ENCODE measurements at places on chromosomes 1 and 21.
A peak's percentile ranks its signal among the peaks of the same experiment; 100 is the strongest.

DNA sequence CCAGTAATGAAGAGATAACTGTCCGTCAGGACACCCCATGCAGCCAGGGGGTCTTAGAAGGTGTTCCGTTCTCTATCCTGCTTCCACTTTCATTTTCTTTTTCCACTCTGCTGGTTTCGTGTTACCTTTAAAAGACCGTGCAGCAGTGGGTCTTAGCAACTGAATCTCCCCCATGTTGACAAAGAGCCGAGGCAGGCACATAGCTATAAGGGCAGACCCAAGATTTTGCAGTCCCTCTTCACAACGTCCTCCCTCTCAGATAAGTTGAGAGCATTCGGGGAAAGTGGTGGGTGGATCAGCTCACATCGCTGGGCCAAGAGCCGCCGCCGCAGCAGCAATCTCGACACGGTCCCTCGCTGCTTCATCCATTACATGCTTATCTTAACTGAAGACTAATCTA lies 355.5 kb downstream of the LMO4 start:
- peak; percentile 16 for DNase-seq

DNA sequence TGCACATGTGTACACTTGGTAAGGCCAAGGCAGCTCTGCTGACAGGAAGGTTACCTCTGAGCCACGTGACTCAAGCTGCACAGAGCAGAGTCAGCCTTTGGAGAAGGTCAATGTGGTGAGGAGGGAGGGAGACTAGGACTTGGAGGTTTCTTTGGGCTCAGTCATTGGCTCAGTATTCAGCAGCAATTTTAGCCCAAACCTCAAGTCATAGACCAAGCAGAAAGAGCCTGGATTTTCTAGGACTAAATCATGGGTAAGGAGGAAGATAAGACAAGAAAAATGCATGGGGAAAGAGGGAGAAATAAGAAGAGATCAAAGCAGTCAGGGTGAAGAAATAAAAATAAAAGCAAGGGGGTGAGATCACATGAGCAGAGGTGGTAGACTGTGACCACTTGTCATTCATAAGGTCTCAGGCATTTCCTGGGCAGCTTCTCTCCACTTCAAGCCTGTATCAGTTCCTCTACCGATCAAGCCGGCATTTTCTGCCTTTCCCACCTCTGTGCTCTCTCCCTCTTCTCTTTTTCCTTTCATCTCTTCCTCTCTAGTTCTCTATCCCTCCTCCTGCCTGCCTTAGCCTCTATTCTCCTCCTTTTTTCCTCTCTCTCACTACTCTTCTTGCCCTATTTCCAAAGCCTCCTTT lies 51.7 kb upstream of the DUSP10 start:
- DNase-seq: no peak

DNA sequence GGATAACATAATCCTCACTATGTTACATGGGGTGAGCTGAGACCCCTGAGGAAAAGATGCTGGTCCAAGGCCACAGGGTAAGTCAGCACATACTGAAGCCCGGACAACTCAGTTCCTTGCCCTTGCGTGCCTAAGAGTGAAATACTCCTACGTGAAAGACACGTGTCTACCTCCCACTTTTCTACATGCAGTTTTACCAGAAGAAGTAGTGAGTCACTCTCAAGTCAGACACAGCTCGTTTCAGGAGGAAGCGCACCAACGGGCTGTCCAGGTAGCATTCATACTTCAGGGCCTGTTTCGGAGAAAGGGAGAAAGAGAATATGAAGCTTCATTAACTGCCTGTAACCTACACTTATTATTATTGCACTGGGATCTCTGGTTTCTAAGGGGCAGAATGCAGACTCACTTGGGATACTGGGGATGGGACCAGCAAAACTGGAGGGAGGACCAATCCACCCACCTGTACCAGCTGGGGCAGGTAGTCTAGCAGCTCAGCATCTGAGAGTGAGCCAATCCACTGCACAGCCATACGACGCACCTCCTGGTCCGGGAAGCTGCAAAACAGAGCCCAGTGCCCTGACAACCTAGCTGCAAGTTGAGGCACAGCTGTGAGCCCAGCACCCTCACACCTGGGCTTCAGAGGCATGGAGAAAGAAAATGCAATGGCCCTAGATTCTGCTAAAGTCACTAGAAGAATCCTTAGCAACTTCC lies 32.4 kb upstream of the PPP1R15B start:
- no peak for DNase-seq

DNA sequence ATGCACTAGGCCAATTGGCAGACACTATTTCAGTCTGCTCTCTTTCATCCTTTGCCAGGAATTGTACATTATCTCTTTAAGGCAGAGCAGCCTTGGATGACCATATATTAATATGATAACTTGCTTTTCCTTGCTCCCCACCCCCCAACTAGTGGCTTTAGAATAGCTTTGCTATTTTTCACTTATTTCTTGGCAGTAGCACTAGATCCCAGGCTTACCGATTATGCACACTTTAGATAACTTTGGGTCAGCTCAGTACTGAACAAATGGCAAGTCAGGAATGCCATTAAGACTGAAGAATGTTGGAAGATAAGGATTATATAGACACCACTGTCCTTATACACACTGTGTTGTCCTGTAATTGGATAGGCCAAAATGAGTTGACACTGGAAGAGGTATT lies 146.4 kb downstream of the FGGY start:
- DNase-seq: no peak

DNA sequence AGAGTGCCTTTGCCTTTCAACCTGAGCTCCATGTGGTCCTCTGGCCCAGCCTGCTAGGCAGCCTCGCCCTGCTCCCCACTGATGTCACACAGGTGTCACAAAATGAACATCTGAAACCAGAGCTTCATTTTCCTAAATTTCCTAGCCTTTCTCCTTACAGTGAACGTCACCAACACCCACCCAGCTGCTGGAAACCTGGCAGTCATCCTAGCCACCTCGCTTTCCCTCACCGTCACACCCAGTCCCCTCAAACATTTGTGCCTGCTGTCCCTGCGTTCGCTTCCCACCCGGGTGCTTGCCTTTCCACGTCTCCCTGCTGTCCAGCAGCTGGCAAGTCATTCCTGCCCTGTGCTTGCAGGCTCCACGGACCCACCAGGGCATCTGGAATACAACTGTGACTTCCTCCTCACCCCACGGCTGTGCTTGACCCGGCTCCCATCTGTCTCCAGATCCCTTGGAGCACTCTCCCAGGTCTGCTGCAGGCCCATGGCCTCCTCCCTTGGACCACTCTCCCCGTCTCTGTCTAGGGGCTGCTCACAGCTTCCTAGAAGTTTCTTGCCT lies 23.5 kb downstream of the ADARB1 start:
- DNase-seq: no peak

DNA sequence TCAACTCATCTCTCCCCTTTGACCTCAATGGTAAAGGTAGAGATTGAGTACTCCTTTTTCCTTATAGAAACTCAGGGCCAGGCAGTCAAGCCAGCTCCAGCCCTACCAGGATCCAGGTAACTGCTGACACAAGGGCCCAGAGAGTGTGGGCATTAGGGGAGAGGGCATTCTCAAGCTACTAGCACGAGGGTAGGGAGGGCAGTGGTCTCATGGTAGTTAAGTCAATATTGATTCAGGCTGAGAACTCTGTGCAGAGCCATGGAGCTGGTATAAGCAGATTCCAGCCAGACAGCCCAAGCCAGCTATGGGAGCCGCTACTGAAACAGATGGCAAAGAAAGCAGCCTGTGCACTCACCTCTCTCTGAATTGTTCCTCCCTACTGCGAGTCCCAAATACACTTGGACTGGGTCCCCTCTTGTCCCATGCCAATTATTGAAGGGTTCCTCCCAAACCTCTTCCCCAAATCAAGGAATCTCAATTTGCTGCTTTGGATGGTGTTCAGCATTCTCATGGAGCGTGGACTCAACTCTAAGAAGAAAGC lies 2.8 kb downstream of the PI4KB start:
- no peak for DNase-seq

DNA sequence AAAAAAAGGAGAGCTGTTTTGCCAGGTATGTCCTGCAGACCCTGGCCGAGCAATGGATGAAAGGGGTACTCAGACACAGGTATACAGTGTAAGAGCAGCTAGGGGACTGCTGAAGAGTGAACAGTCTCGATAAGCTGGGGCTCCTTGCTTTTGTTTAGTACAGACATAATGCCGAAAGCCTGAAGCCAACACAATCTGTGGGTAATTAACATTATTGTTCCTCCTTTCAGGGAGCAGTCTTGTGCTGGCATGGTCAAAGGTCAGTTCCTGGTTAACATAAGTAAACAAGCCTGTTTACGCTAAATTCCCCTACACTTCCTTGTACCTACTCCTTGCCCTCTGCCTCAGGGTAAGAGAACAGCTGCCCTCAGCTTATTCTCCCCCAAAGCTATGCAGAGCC lies 272.3 kb upstream of the ST6GALNAC5 start:
- DNase-seq: no peak

- no peak for DNase-seq
These were observed 637 bp downstream of the NHLH1 start for GRCh38 chr1:160367516-160367900.

DNA sequence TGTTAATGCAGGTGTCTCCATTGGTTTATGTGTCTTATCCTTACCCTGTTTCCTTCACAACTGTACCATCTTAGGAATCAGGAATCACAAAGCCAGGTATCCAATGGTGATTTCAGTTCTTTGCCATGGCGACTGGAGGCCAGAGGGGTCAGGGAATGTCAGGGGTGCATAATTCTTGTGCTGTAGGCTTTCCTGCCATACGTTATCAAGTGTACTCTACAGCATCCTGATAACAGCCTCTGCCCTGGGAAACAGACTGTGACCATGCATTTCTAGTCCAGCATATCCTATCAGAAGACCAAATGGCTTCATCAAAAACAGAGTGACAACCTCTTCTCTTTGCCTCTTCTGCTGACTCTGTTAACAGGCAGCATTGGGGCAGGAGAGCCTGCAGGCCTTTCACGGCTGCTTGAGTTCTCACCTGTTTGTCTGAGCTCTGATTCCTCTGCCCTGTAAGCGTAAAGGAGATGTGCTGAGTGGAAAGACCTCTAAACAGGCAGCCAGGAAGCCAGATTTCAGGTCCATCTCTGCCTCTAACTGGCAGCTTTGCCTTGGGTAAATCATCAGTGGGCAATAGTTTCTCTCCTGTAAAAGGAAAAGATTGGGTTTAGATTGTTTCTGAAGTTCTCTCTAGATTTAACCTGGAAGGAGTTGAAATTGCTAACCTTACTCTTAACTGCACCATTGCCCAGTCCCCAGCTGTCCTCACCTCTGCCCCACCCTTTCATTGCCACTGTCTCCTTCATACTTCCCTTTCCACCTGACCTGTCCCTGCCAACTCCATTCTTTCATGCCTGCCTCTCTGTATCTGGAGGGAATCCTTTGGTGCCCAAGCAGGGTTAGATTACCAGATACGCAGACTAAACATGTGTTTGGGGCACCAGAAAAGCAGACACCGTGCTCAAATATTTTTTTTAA lies 80.2 kb downstream of the LRRC8D start:
- no peak for DNase-seq

- DNase-seq: no peak
These were observed 388.4 kb downstream of the DISC1 start for GRCh38 chr1:232014941-232015340.

DNA sequence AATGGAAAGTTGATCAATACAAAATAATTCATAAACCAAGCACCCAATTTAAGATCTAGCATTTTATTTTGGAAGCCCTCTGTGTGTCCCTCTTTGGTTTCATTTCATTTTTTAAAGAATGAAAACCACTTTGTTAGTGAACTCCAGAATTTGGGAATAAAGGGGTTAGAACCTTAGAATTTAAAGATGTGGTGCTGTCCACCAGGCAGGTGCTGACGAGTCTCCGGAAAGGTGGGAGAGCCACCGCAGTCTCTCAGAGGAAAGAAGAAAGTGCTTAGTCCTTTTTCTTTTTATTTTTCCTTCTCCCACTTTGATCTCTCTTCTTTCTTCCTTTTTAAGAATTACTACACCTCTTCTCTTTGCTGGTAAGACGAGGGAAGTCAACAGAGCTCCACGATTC lies 20.5 kb upstream of the HIVEP3 start:
- DNase-seq: no peak

GRCh38 chr21:37800456-37801061 lies 115.7 kb downstream of the KCNJ6 start:
- no peak for DNase-seq

DNA sequence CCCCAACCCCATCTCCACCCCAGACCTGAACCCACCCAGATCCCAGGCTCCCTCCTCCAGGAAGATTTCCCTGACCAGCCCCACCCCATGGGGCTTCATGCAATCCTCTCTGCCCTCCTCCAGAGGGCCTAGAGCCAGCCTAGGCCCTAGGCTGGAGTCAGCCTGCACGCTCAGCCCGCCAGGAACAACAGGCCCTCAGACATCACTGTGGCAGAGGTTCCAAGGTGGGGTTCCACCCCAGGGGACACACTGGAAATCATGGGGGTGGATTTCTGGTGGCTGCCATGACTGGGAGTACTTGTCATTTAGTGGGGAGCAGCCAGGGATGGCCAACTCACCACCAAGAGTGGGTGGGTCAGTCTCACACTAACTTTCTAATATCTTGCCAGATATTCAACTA lies 122.0 kb downstream of the GLIS1 start:
- no peak for DNase-seq

GRCh38 chr1:149927563-149928400 lies at the start of gene SF3B4:
Gene SF3B4, minus strand, starts transcription at chr1:149927803. Its CDS starts 44 bp downstream, at chr1:149927759.
- peak; percentile 94 for DNase-seq

DNA sequence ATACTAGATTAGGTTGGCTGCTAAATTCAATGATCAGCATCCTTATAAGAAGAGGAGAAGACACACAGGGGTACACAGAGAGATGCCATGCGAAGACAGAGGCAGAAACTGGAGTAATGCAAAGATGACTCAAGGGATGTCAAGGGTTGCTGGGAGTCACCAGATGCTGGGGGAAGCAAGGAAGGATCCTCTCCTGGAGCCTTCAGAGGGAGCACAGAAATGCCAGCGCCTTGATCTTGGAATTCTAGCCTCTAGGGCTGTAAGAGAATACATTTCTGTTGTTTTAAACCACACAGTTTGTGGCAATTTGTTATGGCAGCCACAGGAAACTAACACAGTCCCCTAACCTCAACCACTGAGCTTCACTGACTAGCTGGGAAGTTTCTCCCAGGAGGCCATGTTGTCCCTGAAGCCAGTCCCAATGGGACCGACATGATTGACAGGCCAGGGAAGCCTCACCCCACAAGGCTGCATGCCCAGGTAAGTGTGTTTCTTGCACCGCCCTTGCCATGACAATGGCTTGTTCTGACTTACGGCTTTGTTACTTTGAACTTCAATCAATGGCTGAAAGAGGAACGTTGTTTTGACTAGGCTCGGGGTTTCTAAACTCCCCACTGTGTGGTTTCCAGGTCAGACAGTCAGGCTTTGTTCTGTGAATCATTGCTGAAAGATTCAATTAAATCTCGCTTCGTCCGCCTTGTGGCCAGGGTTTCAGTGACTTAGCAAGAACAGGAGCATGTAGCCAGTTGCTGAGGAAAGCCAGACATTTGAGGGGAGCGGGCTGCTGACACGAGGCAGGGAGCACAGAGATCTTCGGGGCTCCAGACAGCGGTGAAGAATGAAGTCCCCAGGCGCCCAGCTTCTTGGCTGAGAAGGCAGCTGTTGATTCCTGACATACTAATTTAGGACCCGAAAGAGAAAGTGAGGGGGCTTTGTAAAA lies 62.3 kb downstream of the RUNX1 start:
- DNase-seq: peak; percentile 62

DNA sequence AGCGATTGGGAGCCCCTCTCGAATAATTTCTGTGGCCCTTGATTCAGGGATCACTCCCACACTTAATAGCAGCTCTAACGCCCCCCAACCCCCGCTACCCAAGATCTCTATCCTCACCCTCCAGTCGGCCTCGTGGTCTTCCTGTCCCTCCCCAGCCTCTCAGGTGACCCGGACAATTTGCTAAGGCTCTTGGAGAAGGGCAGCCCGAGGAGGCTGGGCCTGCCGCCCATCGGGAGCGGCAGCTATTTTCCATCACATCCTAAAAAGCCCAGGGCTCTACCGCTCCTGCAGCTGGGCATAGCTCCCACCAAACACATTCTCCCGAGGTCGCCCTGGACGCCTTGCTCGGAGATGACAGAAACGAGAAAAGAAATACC lies 12.0 kb upstream of the PHLDA3 start:
- no peak for DNase-seq

Measured in urothelium cell line (cell line).